NCI-H460 (cell line): ENCODE measurements at places on chromosomes 1 and 21. TPM values are rescaled to one million over a fixed set of nuclear protein-coding genes. Genes with fewer than 3 reads are reported as not detected.

Gene MROH9
- not detected in 2 replicates for total RNA-seq

DNA sequence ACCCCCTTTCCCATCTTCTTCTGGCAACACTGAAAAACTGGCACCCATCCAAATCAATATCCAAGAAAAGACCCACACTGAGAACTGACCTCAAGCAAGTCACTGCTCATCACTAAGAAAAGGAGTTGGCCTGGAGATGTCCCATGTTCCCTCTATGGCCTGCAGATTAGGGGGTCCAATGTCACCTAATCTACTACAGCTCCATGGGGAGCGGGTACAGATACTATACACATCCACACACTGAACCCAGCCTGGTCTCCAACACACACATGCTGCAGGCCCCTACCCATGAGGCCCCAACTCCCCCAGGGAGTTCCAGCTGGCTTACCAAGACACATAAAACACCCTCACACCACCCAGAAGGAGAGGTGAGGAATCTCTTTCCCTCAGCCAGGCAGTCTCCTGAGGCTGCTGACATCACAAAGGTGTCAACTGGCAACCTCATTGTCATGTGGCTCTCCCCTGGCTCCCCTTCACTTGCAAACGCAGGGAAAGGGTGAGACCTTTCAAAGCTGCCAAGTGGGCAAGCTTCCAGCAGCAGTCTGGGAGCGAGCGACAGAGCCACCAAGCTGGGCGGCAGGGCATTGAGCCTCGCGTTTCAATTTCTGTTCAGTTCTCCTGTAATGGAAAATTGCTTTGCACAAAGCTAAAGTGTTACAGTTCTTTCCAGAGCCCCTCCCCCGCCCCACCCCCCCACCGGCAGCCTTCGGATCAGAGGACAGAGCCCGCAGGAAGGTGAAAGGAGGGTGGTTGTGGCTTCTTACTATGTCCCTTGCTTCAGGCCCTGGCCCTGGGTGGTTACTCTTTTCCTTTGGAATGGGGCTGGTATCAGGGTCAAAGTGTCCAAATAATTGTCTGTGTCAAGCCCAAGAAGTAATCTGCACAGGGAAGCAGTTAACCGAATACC, at the start of gene LRRC52:
TSS of gene LRRC52 (plus strand) at position 469 of the 907 bp plus-strand sequence. CDS start at position 766, 297 bp downstream.
- no peak for DNase-seq

DNA sequence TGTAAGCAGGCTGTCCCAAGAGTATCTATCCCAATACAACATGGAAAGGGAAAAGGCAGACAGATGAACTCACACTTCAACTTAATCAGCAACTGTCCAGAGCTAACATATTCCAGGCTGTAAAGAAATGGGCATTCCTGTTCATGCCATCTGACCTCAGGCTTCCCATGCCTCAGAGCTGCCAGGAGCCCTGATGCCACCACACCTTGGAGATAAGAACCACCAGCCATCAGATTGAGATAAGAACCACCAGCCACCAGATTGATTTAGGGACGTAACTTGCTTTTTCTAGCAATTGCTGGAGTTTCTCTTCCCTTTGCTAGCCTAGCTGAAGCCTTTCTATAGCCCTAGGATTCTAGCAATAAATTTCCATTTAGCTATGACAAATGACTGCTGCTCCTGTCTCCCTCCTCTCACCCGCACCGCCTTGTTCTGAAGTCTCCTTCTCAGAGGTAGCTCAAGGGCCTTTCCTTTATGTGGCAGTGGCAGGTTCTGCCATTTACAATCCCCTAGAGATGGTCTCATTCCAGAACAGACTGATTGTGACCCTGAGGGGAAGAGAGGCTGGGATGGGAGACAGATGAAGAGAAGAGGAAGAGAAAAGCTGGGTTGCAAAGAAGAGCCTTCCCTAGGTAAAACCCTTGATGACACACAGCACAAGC, 88.0 kb upstream of the CTTNBP2NL start:
- DNase-seq: no peak

Gene HOOK1
- total RNA-seq: 0.02 TPM in 1 of 2 replicates, not detected in the other

GRCh38 chr1:35577071-35577998, 4.2 kb downstream of the TFAP2E start:
- no peak for DNase-seq

Gene NEXN
- 0.07 TPM in 1 of 2 replicates, not detected in the other for total RNA-seq

GRCh38 chr1:212235857-212236256, 49.4 kb upstream of the PPP2R5A start:
- no peak for DNase-seq
